ENCODE measurements at places on chromosomes 6 and 20.

GRCh38 chr6:99501762-99502161 lies 13.5 kb downstream of the USP45 start:
- no peak for DNase-seq

- peak; percentile 40 for DNase-seq
These were observed 25.3 kb downstream of the RIPOR2 start for GRCh38 chr6:24910331-24910960.

GRCh38 chr6:116419069-116419786 lies 41.9 kb upstream of the CALHM6 start:
- no peak for DNase-seq

GRCh38 chr20:25469558-25469957 lies 62.1 kb downstream of the GINS1 start:
- no peak for DNase-seq

DNA sequence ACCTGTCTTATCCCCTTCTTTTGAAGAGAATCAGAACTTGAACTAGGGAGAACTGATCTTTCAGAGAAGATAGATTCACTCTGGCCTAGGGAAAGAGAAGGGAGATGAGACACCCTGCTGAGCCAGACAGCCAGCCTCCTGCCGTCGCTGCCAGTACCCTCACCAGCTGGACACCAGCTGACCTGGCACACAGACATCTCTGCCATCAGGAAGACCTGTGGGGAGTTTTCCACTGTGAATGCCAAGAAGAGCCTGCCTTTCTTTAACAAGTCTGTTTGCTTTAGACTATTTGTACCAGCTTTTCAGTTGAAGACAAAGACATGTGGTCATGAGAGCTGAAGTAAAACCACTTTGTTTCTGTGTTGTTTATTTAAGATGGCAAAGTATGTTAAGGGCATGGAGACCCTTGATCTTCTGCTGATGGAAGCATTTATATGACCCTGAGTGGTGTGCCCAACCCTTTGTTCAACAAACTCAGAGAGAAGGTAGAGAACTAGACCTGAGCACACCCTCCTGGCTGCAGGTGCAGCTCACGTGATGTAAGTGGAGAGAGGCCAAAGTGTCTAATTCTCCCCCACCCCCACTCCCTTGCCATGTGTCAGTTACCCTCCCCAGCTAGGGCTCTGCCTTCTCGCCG lies 82.3 kb upstream of the SLC24A3 start:
- no peak for DNase-seq

GRCh38 chr20:39839399-39840119 lies 849.5 kb downstream of the MAFB start:
- no peak for DNase-seq

DNA sequence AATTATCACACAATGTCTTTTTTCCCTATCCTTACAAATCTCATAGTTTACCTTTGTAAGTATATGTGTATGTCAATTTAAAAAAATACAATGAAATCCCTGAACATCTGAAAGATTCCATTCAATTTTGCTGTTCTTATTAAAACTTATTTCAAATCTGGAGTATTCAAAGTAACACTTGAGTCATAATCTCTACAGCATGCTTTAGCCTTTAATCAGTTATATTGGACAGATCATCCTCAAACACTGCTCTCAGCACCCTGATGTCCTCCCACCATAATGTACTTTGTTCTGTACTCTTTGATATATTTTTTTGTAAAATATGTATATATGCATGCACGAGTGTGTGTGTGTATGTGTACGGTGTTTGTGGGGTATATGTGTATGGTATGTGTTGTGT lies 83.0 kb upstream of the RPS6KA2 start:
- no peak for DNase-seq

DNA sequence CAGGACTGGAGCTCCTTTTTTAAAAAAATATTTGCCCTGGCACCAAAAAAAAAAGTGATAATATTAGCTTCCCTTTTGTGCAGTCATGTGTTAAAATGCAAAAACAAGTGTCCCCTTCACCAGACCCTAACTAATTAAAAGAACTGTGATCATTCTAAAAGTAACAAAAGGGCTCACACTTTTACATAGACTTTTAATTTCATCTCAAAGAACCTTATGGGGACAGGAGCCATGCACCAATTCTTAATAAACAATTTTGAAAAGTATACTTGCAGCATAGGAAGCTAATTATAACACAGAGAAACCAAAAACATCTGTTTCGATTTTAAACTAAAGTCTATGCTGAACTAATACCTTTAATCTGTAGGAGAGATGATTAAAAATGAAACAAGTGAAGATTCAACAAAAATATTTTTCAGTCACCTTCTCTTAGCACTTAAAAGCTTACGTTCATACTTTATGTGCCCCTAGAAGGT lies 17.3 kb downstream of the STX7 start:
- DNase-seq: no peak

DNA sequence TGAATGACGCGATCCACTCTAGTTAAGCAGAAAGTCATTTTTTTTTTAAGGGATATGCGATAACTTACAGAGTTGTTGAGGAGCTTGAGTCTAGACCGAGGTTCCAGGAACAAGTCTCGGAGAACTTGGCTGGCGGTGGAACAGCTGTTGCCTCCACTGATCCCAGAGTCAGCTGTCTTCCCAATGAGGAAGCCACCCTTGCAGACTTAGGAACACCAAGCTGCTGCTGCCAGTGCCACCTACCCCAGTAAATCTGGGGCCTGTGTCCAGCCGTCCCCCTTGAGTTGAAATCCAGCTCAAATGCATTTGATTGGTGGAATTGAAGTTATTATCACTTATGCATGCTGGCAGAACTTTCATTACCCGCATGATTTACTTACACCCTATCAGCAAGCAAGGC lies 6.7 kb downstream of the PFDN4 start:
- DNase-seq: no peak

- DNase-seq: no peak
These were observed 129.1 kb downstream of the PREX1 start for GRCh38 chr20:48698507-48699267.

- DNase-seq: no peak
These were observed 298.9 kb upstream of the BMP2 start for GRCh38 chr20:6468423-6469116.

DNA sequence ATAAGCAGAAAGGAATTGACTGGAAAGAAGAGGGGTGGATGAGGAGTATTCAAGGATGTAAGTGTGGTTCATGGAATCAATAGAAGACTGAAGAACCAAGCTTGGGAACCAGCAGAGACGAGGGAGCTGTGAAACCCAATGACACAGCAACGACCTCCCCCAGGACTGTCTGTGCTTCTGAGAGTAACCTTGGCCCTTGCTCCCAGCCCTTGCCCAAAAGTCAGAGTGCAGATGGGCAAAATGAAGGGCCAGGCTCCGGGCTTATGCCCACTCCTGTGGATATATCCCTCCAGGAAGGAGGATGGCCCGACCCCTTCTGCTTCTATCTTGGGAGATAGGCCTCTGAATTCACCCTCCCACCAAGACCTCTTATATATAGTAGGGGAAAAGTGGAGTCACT lies 24.9 kb downstream of the FAM50B start:
- DNase-seq: no peak

GRCh38 chr6:145148776-145149175 lies 586.5 kb downstream of the EPM2A start:
- DNase-seq: no peak

- DNase-seq: peak; percentile 44
These were observed 24.5 kb downstream of the PLCG1 start for GRCh38 chr20:41161886-41162285.

DNA sequence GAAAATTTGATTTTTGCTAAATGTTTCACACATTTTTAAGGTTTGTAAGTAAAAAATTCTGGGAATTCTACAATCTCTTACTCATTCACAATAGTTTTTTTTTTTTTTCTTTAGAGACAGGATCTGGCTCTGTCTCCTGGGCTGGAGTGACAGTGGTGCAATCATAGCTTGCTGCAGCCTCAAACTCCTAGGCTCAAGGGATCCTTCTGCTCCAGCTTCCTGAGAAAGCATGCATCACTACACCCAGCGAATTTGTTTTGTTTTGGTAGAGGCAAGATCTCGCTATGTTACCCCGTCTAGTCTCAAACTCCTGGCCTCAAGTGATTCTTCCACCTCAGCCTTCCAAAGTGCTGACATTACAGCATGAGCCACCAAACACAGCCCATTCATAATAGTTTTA lies 232.8 kb downstream of the GJA1 start:
- DNase-seq: no peak

DNA sequence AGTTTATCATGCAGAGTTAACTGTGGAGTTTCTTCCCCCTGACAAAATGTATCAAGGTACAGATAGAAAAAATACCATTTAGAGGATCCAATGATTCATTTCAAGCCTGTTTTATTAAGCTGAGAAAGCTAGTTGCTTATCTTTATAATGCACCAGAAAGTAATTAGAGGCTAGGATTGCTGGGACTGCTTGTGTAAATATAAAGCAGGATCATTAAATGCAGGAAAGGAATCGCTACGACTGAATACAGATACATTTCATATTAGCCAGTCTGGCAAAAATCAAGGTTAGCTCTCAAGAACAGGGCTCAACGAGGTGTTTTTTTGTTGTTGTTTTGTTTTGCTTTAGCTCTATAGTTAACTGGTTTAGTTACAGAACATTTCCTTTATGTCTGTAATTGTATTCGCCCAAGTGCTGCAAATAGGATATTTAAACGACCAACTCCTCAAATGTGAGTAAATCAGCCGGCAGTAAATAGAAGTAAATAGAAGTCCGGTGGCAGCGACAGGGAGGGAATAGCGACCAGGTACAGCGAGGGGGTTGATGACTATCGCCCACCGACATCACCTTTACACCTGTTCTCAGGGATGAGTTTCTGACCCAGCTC lies 748 bp downstream of the UBE2J1 start:
- DNase-seq: no peak

GRCh38 chr20:50305636-50306477 lies 115.2 kb downstream of the CEBPB start:
- DNase-seq: peak; percentile 46

GRCh38 chr6:3297006-3297405 lies 38.3 kb downstream of the PSMG4 start:
- no peak for DNase-seq

DNA sequence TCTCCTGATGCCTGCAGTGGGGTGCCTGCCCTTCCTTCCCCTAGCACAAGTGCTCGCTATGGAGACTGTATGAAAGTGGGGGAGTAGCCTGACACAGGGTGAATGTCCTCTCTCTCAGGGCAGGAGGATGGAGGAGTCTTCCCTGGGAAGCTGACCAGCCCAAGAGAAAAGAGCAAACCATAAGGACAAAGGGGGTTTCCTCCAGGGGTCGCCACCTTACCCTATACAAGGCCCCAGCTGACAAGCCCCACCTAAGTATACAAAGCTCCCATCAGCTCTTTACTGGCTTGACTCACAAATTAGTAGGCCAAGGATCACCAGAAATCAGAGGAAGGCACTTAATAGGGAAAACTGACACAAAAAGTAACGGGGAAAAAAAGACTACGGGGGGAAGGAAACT lies 54.1 kb downstream of the PLAGL1 start:
- DNase-seq: no peak

GRCh38 chr6:14328163-14328562 lies 210.6 kb downstream of the CD83 start:
- no peak for DNase-seq

DNA sequence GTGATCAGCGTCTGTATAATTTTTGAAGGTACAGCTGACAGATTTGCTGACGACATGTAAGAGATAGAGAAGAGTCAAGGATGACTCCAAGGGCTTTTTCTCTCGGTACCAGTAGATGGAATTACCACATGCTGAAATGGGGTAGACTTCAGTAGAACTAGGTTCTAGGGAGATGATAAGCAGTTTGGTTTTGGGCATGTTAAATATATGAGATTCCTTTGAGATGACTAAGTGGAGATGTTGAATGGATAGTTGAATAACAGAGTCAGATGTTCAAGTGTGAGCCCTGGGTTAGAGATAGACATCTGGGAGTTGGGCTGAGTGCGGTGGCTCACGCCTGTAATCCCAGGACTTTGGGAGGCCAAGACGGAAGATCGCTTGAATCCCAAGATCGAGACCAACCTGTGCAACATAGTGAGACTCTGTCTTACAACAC lies 50.0 kb downstream of the PHF20 start:
- no peak for DNase-seq

- DNase-seq: no peak
These were observed 19.3 kb downstream of the SPINT3 start for GRCh38 chr20:45496166-45496565.

- no peak for DNase-seq
These were observed 37.0 kb upstream of the PRL start for GRCh38 chr6:22333802-22334201.

DNA sequence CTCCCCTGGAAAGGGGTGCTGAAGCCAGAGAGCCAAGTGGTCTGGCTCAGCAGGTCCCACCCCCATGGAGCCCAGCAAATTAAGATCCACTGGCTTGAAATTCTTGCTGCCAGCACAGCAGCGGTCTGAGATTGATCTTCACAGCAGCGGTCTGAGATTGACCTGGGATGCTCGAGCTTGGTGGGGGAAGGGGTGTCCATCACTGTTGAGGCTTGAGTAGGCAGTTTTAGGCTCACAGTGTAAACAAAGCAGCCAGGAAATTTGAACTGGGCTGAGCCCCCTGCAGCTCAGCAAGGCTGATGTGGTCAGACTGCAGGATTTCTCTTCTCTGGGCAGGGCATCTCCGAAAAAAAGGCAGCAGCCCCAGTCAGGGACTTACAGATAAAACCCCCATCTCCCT lies 41.3 kb upstream of the B3GAT2 start:
- DNase-seq: no peak

- peak; percentile 34 for DNase-seq
These were observed 868 bp downstream of the NCOA3 start for GRCh38 chr20:47502271-47503239.

DNA sequence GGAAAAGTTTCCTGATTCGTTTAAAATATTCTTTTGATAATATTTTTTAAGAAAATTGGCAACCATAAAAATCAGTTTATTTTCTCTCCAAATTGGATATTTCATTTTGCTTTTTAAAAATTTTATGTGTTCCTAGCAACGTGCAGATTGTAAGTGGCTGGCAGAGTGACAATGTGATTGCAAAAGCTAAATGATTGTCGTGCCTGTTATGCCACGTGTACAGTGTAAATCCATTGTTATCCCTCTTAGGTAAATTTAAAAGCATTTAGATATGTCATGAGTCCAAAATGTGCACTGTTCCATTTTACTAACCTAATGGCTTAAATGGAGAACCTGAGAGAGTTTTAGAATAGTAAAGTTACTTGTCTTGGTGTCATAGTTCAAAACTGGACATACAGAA lies 94.4 kb upstream of the ADGRF4 start:
- no peak for DNase-seq

- DNase-seq: no peak
These were observed 3.4 kb downstream of the TREM2 start for GRCh38 chr6:41159415-41160082.

Data from left ventricle myocardium superior (tissue), 1 donor.